NB4 (cell line): ENCODE measurements at places on chromosomes 6 and 20.

- no peak for DNase-seq
These were observed 183.6 kb downstream of the GJA1 start for GRCh38 chr6:121619013-121619412.

DNA sequence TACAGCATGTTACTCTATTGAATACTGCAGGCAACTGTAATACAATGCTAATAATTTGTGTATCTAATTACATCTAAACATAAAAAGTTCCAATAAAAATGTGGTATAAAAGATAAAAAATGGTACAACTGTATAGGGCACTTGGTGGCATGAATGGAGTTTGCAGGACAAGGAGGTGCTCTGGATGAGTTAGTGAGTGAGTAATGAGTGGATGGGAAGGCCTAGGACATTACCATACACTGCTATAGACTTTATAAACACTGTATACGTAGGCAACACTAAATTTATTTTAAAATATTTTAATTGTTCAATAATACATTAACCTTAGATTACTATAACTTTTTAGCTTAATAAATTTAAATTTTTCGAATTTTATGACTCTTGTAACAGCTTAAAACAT, 579.6 kb upstream of the MAN1A1 start:
- DNase-seq, result no peak

DNA sequence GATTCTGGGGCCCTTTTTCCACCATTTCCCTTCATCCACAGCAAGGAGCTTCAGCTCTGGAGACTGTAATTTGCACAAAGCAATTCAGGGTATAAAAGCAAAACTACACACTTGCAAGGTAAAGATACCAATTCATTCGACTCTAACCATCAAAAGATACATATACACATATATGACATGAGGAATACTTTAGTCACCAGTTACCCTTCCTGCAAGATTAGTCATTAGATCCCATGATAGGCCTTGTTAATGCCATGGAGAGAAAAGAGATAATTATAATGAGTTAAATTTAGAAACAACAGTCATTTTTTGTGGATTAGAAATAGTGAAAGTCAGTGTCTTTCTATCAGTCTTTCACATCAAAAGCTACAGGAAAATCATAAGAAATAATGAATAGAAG, 204.2 kb downstream of the KCNQ5 start:
- no peak for DNase-seq

GRCh38 chr6:90169374-90169773, 127.3 kb downstream of the BACH2 start:
- DNase-seq, result no peak

DNA sequence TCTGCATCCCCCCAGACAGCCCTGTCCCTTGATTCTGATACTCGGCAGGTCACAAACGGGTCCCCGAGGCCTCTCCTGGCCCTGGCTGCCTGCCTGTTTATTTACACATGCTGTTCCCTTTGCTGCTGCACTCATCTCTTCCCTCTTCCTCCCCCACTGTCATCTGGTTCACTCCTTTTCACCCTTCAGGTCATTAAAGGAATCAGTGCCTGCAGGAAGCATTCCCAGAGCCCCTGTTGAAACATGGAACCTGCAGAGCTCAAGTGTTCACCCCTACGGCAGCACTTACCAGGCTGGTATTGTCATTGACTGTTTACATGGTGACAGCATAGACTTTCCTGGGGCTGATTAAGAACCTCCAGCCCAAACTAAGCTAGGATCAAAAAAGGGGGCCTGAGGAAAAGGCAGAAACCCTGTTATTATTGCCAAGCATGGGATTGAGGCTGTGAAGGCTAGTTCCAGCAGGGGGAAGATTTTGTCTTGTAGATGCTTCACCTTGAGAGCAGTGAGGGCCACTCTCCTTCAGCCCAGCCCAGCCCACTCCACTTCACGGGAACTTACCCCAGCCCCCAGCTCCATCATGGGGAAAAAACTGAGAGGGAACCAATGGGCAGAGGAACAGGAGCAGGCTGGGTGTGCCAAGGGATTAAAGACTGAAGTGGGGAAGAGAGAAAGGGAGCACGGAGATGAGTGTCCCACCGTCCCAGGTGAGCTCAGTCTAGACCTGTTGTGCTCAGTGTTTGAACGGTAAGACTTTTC, 73.2 kb downstream of the JPH2 start:
- no peak for DNase-seq

DNA sequence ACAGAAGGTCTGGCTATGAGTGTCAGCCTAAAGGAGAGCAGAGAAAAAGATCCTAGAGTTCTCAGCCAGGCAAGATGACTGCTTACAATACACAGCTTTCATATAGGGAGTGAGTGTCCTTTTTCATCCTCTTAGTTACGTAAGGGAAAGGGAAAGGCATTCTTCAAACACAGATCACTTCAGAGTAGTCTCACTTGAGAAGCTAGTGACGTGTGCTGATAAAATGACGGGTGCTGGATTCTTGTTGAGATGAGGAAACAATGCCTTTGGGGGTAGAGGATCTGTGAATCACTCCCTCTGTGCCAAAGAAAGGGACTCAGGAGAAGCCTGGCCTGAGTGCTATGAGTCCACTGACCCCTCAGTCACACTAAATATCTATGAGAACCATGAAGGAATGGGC, 117.3 kb downstream of the QRSL1 start:
- DNase-seq, result no peak

DNA sequence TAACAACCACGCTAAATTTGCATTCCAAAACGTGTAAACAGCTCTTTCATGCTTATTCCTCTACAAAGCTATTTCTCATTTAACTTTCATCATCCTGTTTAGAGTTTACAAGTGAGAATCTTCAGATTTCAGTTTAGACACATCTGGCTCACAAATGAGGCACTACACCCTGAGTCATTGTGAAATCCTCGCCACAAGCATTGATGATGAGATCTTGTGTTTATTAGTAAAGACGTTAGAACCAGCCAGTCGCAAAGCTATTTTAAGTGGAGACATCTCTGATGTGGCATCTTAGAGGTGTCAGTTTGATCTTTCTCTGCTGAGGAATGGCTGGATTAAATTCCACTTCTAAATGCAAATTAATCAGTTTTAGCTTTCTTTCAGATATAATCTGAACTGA, 8.3 kb upstream of the ISM1 start:
- DNase-seq, result no peak

GRCh38 chr6:113574147-113574546, 283.0 kb upstream of the MARCKS start:
- DNase-seq, result no peak

GRCh38 chr6:3510178-3510577, 53.3 kb upstream of the SLC22A23 start:
- DNase-seq, result no peak
